Endodermal cell (in vitro differentiated cells): ENCODE measurements at places on chromosomes 12 and 14. TPM values are rescaled to one million over a fixed set of nuclear protein-coding genes. Genes with fewer than 3 reads are reported as not detected.

SERPINA3 gene
- not detected in 2 replicates for total RNA-seq

PCED1B gene
- total RNA-seq, result 5.1 and 7.0 TPM in 2 replicates

RNF212B gene
- total RNA-seq, result not detected in 2 replicates

FAM90A1 gene
- 0.18 and 0.40 TPM in 2 replicates for total RNA-seq

GZMB gene
- total RNA-seq, result not detected in 3 replicates

SAMD4A gene
- 8.0 and 12.2 TPM in 2 replicates for total RNA-seq

IL26 gene
- total RNA-seq, result not detected in 3 replicates

CCDC197 gene
- not detected in 3 replicates for total RNA-seq

HOXC9 gene
- not detected in 3 replicates for total RNA-seq

KLHL33 gene
- 0.13 TPM in 1 of 3 replicates, not detected in the others for total RNA-seq

RPGRIP1 gene
- total RNA-seq, result 0.25 and 0.29 TPM in 2 replicates

OASL gene
- not detected in 2 replicates for total RNA-seq

TAC3 gene
- total RNA-seq, result 3.8 to 8.2 TPM (median 5.4 TPM) in 3 replicates

PLEKHH1 gene
- total RNA-seq, result 59.9 to 94.1 TPM (median 63.6 TPM) in 3 replicates

RDH12 gene
- 0.18 TPM in 1 of 3 replicates, not detected in the others for total RNA-seq
